NCI-H2029 treated with DMSO at 0.1 percent for 48 hours (cell line): ENCODE measurements at places on chromosomes 4 and X.

- no peak for DNase-seq
Observed at GRCh38 chr4:105755375-105755774, 46.8 kb downstream of the GSTCD start.

GRCh38 chrX:106997611-106998010 lies 2.4 kb downstream of the MORC4 start:
- DNase-seq: no peak

DNA sequence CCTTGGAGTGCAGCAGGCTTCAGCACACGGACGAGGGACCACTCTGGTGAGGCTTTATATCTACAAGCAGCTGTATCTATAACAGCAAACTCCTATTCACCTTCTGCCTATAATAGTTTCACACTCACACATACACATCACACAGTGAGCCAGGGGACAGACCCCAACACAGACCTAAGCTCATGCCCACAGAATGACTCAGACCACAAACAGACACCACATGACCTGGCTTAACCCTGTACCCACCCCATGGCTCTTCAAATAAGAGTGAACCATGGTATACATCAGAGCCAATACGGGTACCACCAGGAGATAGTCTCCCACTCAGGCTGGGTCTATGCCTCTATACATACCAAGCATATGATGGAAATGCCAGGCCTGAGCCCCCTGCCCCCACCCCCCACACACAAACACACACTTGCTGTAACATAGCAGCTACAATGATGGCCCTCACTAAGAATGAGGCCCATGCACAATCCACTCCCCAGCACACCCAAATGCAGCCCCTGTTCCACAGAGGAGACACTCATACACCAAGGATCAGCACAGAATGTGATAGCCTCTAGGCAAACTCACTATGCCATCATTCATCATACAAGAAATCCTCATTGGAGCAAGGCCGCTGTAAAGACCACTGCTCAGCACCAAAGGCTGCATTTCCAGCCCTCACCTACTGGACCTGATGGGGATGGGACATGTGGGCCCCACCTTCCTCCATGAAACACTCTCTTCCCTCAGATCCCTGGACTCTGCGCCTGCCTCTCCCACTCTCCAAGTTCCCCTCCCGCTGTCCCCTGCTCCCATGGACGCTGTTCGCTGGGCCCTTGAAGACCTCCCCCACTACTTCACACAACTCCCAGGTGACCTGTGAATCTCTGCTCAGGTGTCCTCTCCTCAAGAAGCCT lies 62.1 kb upstream of the XIAP start:
- no peak for DNase-seq

- no peak for DNase-seq
Observed at GRCh38 chrX:150478496-150479492, 89.6 kb upstream of the MTM1 start.

DNA sequence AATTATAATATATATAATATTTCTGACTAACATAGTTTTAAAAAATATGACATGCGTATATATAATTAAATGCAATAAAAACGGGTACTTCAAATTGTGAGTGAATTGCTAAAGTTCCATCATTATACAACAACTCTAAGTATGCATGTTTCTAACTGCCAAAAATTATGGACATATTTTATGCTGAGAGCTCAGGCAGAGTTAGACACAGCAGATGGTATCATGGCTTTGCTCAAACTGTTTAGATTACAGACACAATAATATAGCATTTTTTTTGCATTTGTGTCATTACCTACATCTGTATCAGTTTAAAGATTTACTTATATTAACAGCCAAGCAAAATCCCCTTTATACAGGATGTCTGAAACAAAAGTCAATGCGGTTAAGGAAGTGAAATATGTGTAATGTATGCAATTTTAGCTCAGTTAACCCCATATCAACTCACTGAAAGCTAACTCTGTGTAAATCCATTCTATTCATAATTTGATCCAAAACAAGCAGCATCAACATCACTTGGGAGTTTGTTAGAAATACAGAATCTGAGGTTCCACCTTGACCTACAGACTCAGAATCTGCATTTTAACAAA lies 119.1 kb upstream of the CNKSR2 start:
- DNase-seq: no peak

- no peak for DNase-seq
Observed at GRCh38 chr4:70948665-70949260, 44.7 kb upstream of the DCK start.

DNA sequence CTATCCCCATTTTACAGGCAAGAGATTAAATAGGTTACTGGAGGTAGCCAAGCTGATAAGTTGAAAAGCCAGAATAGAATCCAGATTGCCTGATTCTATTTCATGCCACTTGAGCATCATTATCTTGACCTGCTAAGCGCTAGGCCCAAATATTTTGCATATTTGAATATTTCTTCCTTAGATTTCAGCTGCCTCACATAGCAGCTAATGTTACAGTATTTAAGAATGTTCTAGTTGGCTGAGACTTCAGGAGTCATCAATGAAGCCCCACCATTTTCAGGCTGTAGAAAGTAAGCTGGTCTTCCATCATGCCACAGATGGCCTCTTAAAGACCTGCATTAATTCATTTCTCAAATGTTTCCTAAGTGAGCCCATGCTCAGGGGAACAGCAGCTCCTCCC lies 121.4 kb downstream of the SHROOM3 start:
- no peak for DNase-seq

DNA sequence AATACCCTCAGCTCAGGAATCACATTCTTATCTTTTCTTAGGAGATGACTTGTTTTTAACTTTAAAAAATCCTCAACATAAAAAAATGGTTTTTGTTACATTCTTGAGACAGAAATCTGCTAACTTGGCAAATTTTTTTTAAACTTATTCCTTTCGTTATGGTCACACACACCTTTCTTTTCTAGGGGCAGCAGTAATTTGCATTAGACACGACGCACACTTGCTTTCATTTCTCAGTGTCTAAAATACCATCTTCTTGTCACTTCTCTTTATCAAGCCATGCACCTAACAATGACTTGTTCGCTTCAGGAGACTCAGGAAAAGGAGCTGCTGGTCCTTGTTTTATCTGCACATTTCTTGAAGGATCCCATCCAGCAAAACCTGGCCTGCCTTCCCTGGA lies 112.6 kb upstream of the TBL1X start:
- no peak for DNase-seq

DNA sequence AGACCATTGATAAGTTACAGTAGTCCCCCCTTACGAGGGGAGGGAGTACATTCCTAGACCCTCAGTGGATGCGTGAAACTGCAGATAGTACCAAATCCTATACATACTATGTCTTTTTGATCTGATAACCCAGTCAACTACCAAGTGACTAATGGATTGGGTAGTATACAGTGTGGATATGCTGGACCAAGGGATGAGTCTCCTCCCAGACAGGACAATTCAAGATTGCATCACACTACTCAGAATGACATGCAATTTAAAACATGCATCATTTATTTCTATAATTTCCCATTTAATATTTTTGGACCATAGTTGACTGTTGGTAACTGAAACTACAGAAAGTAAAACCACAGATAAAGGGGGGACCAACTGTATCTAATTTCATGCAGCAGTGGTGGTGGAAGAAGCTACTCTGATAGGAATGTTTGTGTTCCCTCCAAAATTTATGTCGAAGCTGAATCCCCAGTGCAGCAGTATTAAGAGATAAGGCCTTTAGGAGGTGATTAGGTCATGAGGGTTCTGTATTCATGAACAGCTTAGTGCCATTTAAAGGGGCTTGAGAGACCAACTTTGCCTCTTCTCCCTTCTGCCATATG lies 11.9 kb downstream of the HADH start:
- no peak for DNase-seq

DNA sequence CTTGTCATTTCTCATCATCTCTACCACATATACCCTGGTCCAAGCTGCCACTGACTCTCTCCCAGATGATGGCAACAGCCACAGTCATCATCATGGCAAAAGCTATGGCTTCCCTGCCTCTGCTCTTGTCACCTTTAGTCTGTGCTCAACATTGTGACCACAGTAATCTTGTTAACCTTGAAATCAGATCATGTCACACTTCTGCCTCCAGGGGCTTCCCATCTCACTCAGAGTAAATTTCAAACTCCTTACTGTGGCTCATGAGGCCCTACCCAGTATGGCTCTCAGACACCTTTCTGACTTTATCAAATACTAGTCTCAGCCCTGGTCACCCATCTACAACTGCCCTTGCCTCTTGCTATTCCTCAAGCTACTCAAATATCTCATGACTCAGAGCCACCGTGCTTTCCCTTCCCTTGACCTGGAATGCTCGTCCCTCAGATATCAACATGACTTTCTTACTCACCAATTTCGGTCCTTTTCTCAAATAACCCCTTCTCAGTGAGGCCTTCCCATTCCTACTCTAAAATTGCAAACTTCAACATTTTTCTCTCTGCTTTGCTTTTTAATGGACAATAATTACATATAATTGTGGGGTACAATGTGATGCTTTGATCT lies 41.1 kb upstream of the STIM2 start:
- DNase-seq: no peak

DNA sequence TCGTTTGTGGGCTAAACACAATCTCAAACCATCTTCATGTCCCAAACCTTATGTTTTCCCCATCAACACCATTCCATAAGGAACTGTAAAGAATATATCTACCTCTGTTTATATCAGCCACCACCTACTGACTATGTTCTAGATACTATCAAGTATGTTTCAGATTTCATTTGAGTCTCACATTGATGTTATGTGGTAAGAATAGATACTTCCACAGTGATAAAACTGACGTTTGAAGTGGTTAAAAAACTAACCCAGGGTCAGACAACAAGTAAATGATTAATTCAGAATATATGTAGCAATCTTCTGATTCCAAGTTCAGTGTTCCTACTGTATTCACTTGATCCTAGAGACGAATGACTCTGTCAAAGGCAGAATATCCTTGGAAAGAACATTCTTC lies 156.8 kb upstream of the RASGEF1B start:
- DNase-seq: no peak

DNA sequence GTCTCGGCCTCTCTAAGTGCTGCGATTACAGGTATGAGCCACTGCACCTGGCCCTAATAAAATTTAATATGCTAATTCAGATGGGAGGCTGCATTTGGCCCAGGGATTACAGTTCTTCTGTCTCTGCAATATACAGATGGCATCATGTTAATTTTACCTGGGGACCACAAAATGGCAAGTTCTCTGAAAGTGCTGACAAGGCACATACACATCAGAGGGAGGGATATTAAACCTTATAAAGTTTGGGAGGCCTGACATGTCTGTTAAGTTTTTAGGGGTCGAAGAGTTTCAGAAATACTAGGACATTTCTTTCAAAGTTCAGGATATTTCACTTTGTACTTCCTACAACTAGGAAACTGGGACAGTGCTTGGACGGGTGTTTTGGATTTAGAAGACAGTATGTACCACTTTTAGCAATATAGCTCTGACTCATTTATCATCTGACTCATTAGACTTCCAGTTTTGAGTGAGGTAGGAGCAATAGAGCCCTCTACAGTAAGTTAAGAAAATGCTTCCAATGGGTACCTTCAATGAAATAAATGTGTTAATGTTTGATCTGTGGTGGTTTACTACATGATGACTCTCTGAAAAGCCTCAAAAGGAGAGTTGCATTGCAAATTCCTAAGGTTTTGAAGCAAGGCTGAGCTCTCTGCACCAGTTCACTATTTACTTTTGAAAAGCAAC lies 981.0 kb upstream of the HS3ST1 start:
- no peak for DNase-seq

DNA sequence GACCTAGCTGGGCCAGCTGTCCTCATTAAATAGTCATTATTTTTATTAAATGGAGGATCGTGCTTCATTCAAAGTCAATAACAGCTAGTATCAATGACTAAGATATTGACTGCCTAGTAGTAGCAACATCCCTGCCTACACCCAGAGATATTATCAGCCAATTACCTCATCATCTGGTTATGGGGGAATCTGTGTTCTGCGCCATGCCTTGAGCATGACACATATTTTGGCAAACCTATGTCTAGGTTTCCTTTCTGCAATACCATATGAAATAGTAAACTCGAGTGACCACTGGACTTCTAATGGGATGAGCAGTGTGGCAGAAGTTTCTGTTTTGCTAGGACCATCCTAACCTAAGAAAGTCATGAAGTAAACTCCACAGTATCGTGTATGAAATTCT lies 50.0 kb upstream of the AADAT start:
- DNase-seq: no peak

GRCh38 chr4:2888886-2889285 lies 45.2 kb downstream of the ADD1 start:
- DNase-seq: no peak

GRCh38 chr4:67465763-67466052 lies 79.6 kb downstream of the CENPC start:
- no peak for DNase-seq

- DNase-seq: no peak
Observed at GRCh38 chr4:52555356-52555716, 103.8 kb downstream of the USP46 start.

DNA sequence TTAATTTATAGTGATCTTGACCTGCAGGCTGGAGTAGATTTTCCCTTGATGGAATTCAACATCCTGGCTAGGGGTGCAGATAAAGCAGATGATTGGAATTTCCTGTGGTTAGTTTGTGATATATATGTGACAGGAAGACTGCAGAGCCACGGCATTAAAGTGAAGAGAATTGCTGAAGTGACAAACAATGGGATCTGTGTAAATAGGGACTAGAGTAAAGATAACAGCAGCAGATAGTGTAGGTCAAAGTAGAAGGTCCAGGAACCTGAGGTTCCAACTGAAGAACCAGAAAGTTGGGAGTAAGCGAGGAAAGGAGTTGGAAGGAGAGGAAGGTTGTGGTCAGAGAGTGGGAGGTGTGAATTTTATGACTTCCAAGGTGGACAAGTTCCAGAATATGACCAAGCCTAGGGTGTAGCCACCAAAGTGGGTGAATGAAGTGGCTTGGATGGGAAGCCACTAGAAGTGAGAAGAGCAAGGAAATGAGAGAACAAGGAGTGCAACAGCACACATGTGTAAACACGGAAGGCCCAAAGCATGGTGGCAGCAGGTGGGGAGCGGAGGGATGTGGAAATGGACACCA lies 325.0 kb downstream of the RAB28 start:
- peak; percentile 86 for DNase-seq

DNA sequence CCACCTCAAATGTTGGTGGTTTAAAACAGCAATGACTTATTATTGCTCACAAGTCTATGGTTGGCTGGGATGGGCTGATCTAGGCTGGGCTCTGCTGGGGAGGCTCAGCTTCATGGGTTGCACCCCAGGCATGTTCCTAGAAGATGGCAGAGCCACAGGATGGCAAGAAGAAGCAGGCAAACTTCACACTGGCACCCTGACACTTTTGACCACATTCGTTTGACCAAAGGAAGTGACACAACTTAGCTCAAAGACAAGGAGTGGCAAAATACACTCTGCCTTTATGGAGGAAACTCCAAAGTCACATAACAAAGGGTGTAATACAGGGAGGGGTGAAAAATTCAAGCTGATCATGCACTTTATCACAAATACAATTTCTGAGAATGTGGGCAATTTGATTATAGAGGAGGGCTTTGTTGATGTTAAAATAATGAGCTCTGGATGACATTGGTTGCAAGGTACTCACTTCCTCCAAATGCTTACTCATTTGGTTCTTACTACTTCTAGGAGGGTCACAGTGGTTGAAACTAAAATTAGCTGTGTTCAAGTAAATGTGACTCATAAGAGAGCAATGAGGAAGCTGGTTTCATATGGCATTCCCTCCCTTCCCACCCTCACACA lies 249.2 kb upstream of the RPS6KA3 start:
- DNase-seq: no peak

GRCh38 chrX:120732461-120732860 lies 102.6 kb upstream of the C1GALT1C1 start:
- no peak for DNase-seq

GRCh38 chr4:17328141-17328815 lies 183.6 kb downstream of the QDPR start:
- DNase-seq: no peak
